ENCODE measurements at places on chromosomes 12 and 14. TPM values are rescaled to one million over a fixed set of nuclear protein-coding genes. Genes with fewer than 3 reads are reported as not detected.

GRCh38 chr12:100251917-100252316, 15.0 kb downstream of the DEPDC4 start:
- H3K36me3 ChIP-seq: no peaks in the 10 kb centered on the region
- no peak overlapping the region for H3K27ac ChIP-seq
- peaks cover 8% of the 10 kb centered on the region for H3K4me1 ChIP-seq
- DNase-seq: no peak
- no peaks in the 10 kb centered on the region for H3K27me3 ChIP-seq

The LALBA gene
- total RNA-seq: not detected

- peaks cover 5% of the 10 kb centered on the region for H3K4me1 ChIP-seq
- DNase-seq: no peak
- H3K27ac ChIP-seq: no peak overlapping the region
- H3K27me3 ChIP-seq: no peaks in the 10 kb centered on the region
Observed at GRCh38 chr12:31456562-31456961, 130.6 kb upstream of the SINHCAF start.

The JPH4 gene
- not detected for total RNA-seq

The PNMA1 gene
- 85.2 TPM for total RNA-seq

DNA sequence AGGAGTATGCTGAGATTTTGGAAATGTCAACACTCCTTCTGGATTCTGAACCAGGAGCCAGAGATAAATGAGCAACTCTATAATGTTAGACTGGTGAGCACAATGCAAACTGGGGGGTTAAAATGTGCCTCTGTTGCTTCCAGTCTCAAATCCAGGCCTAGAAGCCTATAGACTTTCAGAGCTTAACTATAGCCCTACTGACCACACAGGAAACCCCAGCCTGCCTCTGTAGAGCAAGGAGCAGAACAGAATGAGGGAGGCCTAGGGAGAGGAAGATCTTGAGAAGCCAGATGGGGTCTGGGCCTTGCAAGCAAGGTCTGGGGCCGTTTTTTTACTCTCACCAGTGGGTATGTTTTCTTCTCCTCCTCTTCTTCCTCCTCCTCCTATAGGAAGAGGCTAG, 225.4 kb upstream of the KITLG start:
- peaks cover 10% of the 10 kb centered on the region for H3K4me1 ChIP-seq
- no peaks in the 10 kb centered on the region for H3K36me3 ChIP-seq
- no peak for DNase-seq
- no peak overlapping the region for H3K27ac ChIP-seq
- no peaks in the 10 kb centered on the region for H3K27me3 ChIP-seq

- no peak overlapping the region for H3K27ac ChIP-seq
- H3K4me3 ChIP-seq: no peak overlapping the region
Observed at GRCh38 chr12:120399531-120399930, 30.6 kb upstream of the MSI1 start.

- no peak for DNase-seq
- no peaks in the 10 kb centered on the region for H3K36me3 ChIP-seq
- H3K27ac ChIP-seq: no peak overlapping the region
- H3K4me3 ChIP-seq: no peak overlapping the region
Observed at GRCh38 chr14:104596927-104597351, 7.6 kb downstream of the TMEM179 start.

DNA sequence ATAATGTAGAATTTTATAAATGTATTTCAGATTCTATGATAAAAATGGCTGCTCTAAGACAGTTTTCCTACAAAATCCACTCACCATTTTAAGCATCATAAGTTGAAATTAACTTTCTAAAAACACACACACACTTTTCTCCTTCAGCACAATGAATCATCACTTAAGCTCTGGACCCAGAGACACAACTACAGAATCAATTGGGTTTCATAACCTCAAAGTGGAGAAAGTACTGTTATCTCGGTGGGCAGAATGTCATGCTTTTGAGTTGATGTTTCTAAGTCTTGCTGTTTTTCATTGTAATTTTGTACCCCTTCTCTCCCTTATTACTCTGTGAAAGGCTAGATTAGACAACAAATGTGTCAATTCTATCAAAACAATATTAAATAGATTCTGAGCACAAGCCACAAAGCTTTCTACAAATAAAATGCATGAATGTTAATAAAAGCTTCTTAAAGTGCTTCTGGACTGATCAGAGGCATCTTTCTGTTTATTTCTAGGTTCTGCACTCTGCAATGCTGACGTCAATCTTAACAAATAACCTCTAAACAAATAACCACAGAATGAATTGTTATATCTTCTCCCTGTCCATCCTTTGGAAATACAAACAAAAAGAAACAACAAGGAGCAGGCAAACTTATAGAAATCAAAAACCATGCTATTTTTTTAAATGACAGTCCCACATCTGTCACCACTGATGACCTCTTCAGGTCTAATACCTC, 8.2 kb downstream of the IPO8 start:
- no peak overlapping the region for H3K4me3 ChIP-seq
- H3K27ac ChIP-seq: no peak overlapping the region
- no peaks in the 10 kb centered on the region for H3K27me3 ChIP-seq
- peaks cover 16% of the 10 kb centered on the region for H3K4me1 ChIP-seq
- peaks cover 4% of the 10 kb centered on the region for H3K36me3 ChIP-seq
- DNase-seq: no peak

DNA sequence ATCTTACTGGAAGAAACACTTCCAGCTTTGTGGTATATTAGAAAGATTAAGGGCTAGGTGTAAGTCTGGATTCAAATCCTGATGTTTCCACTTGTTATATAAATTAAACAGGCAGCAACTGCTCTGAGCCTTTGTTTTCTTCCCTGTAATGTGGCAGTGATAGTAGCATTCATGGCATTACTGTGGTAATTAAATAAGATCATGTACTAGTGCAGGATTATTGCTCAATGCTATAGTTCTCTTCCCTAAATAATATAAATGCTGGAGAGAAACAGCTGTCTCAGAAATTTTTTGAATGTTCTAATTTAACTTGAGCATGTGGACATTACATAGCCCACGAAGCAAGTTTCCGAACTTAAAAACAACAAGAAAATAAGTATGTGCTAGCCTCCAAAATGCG, 5.4 kb downstream of the TMEM117 start:
- no peaks in the 10 kb centered on the region for H3K27me3 ChIP-seq
- H3K27ac ChIP-seq: no peak overlapping the region
- peaks cover 21% of the 10 kb centered on the region for H3K4me1 ChIP-seq
- H3K36me3 ChIP-seq: peaks cover 2% of the 10 kb centered on the region
- H3K4me3 ChIP-seq: no peak overlapping the region

The IL31 gene
- not detected for total RNA-seq

- no peak overlapping the region for H3K27ac ChIP-seq
- H3K36me3 ChIP-seq: peaks cover 2% of the 10 kb centered on the region
- H3K4me1 ChIP-seq: no peaks in the 10 kb centered on the region
Observed at GRCh38 chr14:72380456-72380855, 448.2 kb downstream of the RGS6 start.

The APOF gene
- not detected for total RNA-seq

The RAB35 gene
- total RNA-seq: 49.6 TPM

GRCh38 chr14:53703457-53703856, 253.2 kb downstream of the BMP4 start:
- no peak for DNase-seq
- H3K4me1 ChIP-seq: no peaks in the 10 kb centered on the region
- peaks cover 1% of the 10 kb centered on the region for H3K36me3 ChIP-seq
- no peak overlapping the region for H3K27ac ChIP-seq
- H3K27me3 ChIP-seq: peaks cover 5% of the 10 kb centered on the region

DNA sequence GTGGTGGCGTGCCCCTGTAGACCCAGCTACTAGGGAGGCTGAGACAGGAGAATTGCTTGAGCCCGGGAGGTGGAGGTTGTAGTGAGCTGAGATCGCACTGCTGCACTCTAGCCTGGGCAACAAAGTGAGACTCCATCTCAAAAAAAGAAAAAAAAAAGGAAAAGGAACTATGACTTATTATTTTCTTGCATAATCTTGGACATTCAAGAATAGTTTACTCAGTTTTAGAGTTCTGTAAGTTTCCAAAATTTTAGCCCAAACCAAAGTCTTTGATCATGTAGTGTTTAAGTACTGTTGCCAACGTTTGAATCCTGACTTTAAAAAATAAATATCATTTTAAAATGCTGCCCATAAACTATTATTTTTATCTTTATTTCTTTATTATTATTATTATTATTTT, 6.2 kb downstream of the PSMA6 start:
- H3K4me3 ChIP-seq: no peak overlapping the region
- no peak overlapping the region for H3K27ac ChIP-seq
- peaks cover 49% of the 10 kb centered on the region for H3K4me1 ChIP-seq
- no peak for DNase-seq

DNA sequence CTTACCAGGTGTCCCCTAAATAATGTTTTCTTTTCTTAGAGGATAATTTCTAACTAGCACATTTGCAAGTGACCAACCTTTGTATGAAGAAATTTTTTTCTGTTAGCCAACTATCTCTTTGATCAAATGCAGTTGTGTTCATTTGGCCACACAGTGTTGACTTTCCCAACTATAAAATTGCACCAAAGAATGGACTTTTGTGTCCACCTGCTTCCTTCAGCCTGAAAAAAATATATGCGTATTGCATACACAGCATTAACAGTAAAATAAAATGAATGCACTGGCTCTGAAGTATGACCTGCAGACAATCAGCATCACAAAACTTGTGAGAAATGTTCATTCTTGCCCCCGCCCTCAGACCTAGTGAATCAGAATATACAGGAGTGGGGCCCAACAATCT, 342.0 kb downstream of the SEC23A start:
- no peak overlapping the region for H3K27ac ChIP-seq
- no peak for DNase-seq
- no peaks in the 10 kb centered on the region for H3K4me1 ChIP-seq
- no peak overlapping the region for H3K4me3 ChIP-seq

The SLC17A8 gene
- not detected for total RNA-seq

DNA sequence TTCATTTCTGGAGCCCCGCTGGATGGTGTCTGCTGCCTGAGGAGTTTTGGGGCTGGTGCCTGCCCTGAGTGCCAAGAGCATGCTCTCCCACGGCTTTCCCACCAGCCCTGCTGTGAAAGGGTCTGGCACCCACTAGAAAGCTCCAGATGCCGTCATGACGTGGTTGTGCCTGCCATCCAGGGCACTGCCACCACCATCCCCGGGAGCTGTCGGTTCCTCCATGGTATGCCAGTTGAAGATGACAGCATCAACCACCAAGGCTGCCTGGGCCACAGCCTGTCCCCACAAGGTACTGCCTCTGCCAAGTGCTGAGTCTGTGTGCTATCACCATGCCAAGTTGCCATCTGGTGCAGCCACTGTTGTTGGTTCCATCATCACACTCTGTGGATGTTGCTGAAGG, 85.9 kb downstream of the TTC8 start:
- peaks cover 2% of the 10 kb centered on the region for H3K36me3 ChIP-seq
- no peak for DNase-seq
- H3K27me3 ChIP-seq: peaks cover 3% of the 10 kb centered on the region
- H3K4me3 ChIP-seq: no peak overlapping the region
- H3K4me1 ChIP-seq: no peaks in the 10 kb centered on the region
- H3K27ac ChIP-seq: no peak overlapping the region

- peaks cover 3% of the 10 kb centered on the region for H3K4me1 ChIP-seq
- no peak overlapping the region for H3K27ac ChIP-seq
- H3K4me3 ChIP-seq: no peak overlapping the region
- no peak for DNase-seq
Observed at GRCh38 chr12:47783821-47784819, 11.1 kb downstream of the SLC48A1 start.

The SLC7A8 gene
- 0.89 TPM for total RNA-seq

The AMN gene
- total RNA-seq: 0.30 TPM

DNA sequence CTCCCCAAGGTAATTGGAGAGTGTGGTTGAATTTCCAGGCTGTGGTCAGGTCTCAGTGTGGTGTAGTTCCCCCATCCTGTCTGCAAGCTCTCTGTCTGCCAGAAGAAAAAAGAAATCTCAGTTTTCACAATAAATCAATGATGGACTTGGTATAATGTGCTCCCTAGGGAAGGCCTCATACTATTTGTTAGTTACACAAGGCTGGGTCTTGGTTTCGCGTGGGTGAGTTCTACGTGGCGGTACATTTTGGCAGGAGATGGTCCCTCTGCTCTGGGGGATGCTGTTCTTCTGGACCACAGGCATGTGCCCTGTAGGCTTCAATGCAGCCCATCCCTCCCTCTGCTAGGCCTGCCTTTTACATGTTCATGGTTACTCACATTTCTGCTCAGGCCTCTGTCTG, 206.4 kb upstream of the PELI2 start:
- no peak for DNase-seq
- H3K4me1 ChIP-seq: peaks cover 54% of the 10 kb centered on the region
- no peak overlapping the region for H3K4me3 ChIP-seq
- no peaks in the 10 kb centered on the region for H3K36me3 ChIP-seq
- H3K27ac ChIP-seq: peak overlapping the region; percentile 62

The NINJ2 gene
- 2.1 TPM for total RNA-seq

The CLEC7A gene
- total RNA-seq: not detected

GRCh38 chr14:69317780-69318179, 57.8 kb downstream of the GALNT16 start:
- H3K27me3 ChIP-seq: no peaks in the 10 kb centered on the region
- H3K36me3 ChIP-seq: peaks cover 2% of the 10 kb centered on the region
- DNase-seq: peak; percentile 30
- H3K27ac ChIP-seq: peak overlapping the region; percentile 85
- H3K4me1 ChIP-seq: peaks cover 38% of the 10 kb centered on the region

- H3K4me3 ChIP-seq: no peak overlapping the region
- peaks cover 14% of the 10 kb centered on the region for H3K4me1 ChIP-seq
- H3K27ac ChIP-seq: peak overlapping the region; percentile 88
Observed at GRCh38 chr12:57069523-57069922, 9.1 kb downstream of the NEMP1 start.

DNA sequence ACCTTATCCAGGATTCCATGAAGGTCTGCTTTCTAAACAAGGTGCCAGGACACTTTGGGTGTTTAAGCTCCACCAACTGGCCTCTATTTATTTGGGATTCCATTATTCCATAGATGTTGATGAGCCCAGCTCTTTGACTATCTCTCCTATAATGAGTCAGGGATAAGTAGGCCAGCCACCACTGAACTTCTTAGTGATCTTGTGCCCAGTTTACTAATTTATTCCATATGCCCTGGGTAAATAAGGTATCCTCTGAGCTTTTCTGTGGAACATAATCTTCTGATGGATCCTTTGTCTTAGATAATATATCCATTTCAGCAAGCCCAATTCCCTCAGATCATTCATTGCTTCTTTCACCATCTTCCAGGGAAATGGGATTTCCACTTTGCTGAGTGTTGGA, 535.0 kb downstream of the FOXG1 start:
- H3K27me3 ChIP-seq: no peaks in the 10 kb centered on the region
- no peak overlapping the region for H3K4me3 ChIP-seq
- DNase-seq: no peak
- H3K27ac ChIP-seq: no peak overlapping the region
- H3K36me3 ChIP-seq: no peaks in the 10 kb centered on the region

GRCh38 chr12:3355378-3355900, 135.6 kb upstream of the PRMT8 start:
- no peaks in the 10 kb centered on the region for H3K4me1 ChIP-seq
- no peak for DNase-seq
- H3K27me3 ChIP-seq: peaks cover 42% of the 10 kb centered on the region
- no peak overlapping the region for H3K27ac ChIP-seq
- H3K36me3 ChIP-seq: no peaks in the 10 kb centered on the region
- no peak overlapping the region for H3K4me3 ChIP-seq
